NCI-H2029 (cell line): ENCODE measurements at places on chromosomes 11 and 22.

DNA sequence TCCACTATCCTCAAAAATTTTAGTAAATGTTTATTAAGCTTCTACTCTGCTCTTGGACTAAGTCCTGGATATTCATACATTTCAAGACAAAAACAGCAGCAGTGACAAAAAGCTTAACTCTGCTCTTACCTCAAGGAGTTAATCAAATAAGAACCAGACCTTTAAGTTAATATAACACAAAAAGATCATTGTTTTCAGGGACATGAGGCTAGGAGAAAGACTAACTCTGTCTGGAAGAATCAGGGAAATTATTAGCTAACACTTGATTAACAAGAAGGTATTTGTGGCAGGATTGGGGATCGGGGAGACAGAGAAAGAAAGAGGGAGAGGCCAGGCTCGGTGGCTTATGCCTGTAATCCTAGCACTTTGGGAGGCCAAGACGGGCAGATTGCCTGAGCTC lies 74.4 kb downstream of the PPP2R1B start:
- DNase-seq, result no peak

- DNase-seq, result no peak
Observed at GRCh38 chr22:50498322-50498890, 9.1 kb downstream of the LMF2 start.

DNA sequence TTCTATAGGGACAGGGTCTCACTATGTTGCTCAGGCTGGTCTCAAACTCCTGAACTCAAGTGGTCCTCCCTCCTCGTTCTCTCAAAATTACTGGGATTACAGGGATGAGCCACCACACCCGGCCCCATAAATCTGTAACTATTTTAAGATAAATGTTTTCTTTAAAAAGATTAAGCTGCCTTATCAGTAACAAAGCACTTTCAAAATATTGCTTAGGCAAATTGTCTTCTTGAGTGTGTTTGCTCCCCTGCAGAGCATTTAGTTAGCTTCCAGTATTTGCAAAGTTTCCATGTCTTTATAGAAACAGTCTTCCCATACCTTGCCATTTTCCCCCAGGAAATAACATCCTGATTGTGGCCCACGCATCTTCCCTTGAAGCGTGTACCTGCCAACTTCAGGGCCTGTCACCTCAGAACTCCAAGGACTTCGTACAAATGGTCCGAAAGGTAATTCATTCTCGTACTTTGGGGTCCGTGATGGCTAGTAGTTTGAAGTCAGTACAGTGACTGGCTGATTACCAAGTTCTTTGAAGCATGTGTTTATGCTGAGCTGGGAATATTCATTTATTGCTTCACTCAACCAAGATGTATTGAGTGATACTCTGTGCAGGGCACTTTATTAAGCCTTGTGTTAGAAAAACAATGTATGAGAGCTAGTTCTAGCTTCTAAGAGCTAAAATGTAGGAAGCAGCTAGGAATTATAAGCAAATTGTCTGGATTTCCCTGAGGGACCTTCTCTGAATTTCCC lies 30.4 kb upstream of the CRTAM start:
- DNase-seq, result no peak

- DNase-seq, result no peak
Observed at GRCh38 chr11:77636731-77637344, 756 bp downstream of the CLNS1A start.

GRCh38 chr11:116422556-116422955 lies 350.2 kb downstream of the BUD13 start:
- DNase-seq, result peak; percentile 4

DNA sequence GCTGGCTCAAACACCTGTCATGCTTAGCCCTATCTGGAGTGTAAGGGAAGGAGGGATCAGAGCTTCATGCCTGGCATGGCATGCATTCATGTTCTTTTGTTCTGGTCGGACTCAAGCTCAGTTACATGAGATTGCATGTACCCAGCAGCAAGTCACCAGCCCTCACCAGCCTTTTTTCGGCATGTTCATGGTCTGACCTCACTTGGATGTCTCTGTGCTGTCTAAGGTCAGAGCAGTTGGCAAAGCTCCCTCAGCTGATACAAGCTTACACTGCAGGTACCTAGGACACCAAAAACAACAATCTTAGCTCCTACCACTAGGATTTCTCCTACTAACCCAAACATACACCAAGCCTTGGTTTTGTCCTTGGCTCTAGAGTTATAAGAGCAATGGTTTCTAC lies 152.6 kb downstream of the BARX2 start:
- DNase-seq, result peak; percentile 21

DNA sequence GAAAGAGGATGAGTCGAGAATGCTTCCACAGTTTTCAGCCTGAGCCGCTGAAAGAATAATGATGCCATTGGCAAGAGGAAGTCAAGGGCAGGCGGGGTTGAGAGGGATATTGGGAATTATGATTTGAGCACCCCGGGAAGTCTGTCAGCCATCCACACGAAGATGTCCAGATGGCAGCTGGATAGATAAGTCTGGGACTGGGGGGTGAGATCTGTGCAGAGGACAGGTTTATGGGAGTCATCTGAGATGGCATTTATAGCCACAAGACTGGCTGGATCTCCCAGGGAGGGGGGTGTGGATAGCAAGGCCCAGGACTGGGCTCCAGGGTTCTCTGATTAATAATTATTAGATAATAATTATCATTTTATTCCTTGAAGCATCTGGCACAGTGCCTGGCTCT lies 5.1 kb upstream of the STIP1 start:
- no peak for DNase-seq

GRCh38 chr11:94125407-94126115 lies 3.1 kb upstream of the PANX1 start:
- no peak for DNase-seq

DNA sequence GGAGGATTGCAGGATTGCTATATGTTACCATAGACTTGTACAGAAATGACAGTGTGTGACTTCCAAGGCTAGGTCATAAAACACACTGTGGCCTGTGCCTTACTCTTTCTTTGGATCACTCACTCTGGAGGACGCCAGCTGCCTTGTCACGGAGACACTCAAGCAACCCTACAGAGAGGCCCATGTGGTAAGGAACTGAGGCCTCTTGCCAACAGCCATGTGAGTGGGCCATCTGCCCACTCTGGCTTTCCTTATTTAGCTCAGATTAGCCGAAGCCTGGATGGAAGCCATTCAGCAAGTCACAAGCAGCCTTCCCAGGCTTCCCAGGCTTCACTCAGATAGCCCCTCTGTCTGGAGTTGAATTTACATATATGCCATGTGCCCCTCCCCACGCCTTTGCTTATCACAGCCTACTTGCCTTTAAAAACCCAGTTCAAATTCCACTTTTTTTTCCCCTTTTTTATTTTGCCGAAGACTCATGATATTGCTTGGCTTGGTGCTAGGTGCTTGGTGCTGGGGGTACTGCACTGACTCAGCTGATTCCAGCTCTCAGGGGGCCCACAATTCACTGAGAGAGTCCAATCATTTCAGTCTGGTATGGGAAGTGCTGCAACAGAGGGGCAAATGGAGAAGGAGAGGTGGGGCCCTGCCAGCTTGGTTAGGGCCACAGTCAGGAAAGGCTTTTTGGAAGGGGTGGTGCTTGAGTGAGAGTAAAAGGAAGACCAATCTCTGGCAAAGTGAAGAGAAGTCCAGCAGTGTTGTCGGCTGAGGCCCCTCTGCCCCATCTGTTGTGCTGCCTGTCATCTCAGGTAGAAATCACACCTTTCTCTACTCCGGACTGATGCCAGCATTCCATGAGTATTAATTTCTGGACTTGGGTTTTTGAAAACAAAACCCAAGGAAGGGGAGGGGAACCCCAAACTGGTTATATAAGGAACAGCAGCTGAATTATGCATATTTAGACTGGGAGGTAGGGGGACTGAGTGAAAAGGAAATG lies 14.5 kb upstream of the P4HA3 start:
- peak; percentile 89 for DNase-seq

- DNase-seq, result no peak
Observed at GRCh38 chr11:13638422-13638821, 30.0 kb upstream of the FAR1 start.

- DNase-seq, result no peak
Observed at GRCh38 chr11:9651481-9651880, 12.4 kb upstream of the SWAP70 start.

GRCh38 chr11:8459711-8460399 lies 134.2 kb downstream of the STK33 start:
- no peak for DNase-seq

DNA sequence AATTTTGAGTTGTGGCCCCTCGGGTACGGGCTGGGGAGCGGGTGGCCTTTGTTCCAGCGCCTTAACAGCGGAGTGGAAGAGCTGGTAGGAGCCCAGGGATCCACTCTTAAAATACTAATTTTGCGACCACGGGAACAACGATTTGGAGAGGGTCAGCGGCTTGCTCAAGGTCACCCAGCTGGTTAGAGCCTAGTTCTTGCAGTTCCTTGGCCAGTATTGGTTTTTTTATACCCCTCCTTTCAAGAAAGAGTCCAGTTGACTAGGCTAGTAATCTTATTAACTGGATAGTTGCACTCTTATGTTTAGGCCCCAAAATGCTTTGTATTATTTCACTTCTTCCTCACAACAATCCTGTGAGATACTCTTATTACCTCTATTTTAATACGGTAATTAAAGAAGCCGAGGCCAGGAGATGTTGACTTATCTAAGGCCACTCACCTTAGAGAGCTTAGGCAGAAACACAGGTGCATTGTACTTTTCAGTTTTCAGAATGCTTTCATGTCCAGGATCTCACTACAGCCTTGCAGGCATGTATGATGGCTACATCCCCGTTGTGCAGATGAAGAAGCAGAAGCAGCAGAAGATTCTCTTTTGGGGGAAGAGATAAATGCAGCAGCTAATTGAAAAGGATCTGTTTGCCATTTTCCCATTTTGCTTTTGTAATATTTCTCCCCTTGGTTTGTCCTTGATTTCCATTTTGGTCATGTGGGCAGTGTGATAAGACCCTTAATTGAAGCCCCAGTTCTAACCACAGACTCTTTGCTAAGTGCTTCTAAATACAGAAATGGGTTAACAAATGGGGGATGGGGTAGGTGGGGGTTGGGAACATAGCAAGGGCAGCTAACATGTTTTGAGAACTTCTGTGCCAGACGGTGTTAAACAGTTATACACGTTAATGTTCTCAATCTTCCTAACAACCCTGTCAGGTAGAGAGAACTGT lies 1.4 kb downstream of the SREBF2 start:
- DNase-seq, result no peak

GRCh38 chr11:17805873-17806272 lies 71.3 kb downstream of the KCNC1 start:
- DNase-seq, result no peak

- no peak for DNase-seq
Observed at GRCh38 chr11:76578654-76579055, 91.9 kb downstream of the LRRC32 start.

- no peak for DNase-seq
Observed at GRCh38 chr11:1231396-1232020, 8.6 kb downstream of the MUC5B start.

- no peak for DNase-seq
Observed at GRCh38 chr22:27399161-27399560, 402.4 kb downstream of the MN1 start.

DNA sequence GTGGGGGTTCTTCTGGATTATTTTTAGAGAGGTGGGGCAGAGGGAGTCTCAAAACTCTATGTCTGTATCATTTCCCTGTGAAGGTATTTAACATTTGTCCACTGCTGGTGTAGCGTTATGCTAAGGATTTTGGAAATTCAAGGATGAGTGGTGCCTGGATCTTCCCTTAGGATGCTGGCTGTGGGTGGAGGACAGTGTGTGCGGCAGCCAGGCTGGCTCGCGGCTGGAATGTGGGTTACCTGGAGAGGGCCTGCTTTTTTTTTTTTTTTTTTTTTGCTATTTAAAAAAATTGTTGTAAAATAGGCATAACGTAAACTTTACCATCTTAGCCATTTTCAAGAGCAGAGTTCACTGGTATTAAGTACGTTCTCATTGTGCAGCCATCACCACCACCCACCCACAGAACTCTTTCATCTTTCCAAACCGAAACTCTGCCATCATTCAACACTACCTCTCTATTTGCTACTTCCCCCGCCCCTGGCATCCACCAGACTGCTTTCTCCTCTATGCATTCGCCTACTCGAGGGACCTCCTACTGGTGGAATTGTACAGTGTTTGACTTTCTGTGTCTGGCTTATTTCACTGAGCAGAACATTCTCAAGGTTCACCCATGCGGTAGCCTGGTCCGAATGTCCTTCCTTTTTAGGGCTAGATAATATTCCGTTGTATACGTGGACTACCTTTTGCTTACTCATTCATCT lies 67.1 kb downstream of the PARVB start:
- DNase-seq, result no peak

GRCh38 chr11:128388206-128388815 lies 199.0 kb downstream of the ETS1 start:
- DNase-seq, result no peak

DNA sequence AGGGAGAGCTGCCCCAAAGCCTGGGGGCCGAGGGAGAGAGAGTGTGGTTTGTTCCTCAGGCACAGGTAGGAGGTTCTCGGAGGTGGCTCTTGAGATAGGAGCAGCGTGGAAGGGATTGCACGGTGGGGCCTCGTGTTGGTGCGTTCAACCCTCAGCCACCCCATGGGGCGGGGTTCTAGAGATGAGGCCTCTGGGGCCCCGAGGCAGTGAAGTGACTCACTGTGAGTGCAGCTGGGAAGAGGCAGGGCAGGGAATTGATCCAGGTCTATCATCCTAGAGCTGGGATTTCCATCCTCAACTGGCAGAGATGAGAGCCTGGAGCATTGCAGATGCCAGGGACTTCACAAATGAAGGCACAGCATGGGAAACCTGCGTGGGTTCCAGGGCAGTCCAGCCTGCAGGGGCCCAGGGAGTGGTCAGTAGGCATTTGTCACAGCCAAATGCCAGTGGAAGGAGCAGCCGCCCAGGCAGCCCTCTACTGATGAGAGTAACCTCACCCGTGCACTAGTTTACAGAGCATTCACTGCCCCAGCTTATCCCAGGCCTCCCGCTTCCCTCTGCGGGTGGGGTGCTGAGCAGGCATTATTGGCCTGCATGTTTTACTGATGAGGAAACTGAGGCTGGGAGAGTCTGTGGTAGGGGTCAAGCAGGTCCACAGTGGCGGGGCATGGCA lies 5.1 kb upstream of the SMARCB1 start:
- DNase-seq, result no peak

GRCh38 chr11:87572881-87573280 lies 535.1 kb downstream of the TMEM135 start:
- DNase-seq, result no peak

DNA sequence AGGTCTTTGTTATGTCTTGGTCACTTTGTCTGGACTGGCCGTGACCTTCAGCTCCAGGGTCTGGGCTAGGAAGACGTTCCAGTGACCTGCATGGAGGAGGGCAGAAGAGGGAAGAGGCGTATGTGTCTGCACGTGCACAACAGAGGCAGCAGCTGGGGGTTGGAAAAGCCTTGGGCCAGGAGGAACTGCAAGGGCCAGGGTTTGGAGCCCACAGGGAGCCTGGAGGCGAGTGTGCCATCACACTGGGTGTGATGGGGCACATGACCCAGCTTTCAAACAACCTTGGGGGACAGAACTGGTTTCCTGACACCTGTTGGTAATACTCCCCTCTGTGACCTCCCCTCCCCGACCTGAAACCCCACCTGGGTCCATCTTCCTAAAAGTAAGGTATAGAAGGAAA lies 34.7 kb downstream of the CHRDL2 start:
- DNase-seq, result no peak
